ENCODE measurements at places on chromosomes 5 and 9.

- DNase-seq = no peak
Observed at GRCh38 chr5:150469718-150470469, 20.4 kb upstream of the RPS14 start.

DNA sequence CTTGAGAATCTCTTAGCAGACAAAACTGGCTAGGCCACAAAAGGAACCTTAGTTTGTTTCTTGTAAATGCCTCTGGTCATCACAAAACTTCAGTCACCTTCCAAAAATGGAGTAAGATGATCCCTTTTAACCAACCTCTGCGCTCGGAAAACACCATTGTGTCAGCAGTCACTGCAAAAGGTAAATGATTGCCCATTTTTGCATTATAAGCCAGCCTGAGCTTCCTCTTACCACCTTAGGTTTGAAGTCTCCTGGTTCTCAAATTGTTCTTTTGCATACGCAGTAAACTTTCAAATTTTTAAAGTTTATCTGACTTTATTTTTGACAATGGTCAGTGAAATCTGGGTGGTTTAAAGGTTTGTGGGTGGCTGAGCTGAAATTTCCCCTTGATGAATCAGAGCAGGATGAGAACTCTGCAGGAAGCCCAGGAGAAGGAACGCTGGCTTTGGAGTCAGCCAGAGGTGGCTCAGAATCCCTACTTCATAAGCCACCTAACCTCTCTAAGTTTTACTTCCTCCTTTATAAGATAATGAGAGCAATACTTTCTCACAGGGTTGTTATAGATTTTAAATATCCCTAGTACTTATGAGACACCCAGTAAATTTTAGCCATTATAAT lies 131.4 kb downstream of the MED10 start:
- no peak for DNase-seq

DNA sequence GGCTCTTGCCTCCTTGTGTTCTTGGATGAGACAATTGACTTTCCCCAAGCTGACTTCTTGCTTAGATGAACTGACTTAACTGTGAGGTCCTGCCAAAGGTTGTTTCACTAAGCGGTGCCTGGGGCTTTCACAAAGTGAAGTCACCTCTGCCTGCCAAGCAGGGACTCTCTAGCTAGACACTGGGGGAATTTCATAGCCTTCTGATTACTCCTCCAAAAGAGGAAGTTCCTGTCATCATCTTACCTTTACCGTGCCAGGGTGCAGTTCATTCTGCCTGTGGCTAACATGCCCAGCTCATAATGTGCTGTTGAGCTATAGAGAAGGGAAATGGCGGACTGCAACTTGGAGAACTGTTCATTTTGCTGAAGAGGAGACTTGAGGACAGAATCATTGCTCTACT lies 472.0 kb upstream of the WWC1 start:
- DNase-seq = no peak

DNA sequence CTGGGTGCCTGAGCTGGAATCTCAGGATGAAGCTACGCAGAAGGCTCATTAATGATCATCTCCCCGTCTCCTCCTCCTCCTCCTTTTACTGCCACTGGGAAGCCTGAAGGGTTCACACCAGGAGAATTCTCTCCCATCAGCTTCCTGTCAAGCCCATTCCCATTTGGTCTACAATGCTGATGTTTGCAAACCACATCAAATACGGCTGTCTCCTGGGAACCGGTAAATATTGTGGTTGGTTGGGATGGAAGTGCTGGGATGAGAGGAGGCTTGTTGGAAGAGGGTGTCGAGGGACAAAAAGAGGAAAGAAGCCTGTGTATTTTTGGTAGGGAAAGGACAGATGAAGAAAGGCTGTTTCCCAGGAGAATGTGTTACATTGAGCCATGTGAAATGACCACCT lies 13.2 kb upstream of the S1PR3 start:
- no peak for DNase-seq

GRCh38 chr5:165630261-165630778 lies 2124.9 kb downstream of the MAT2B start:
- DNase-seq = peak; percentile 86

GRCh38 chr9:115591584-115591984 lies 473.6 kb upstream of the TNC start:
- DNase-seq = peak; percentile 92

GRCh38 chr5:124104344-124104743 lies 592.4 kb downstream of the CSNK1G3 start:
- DNase-seq = no peak

DNA sequence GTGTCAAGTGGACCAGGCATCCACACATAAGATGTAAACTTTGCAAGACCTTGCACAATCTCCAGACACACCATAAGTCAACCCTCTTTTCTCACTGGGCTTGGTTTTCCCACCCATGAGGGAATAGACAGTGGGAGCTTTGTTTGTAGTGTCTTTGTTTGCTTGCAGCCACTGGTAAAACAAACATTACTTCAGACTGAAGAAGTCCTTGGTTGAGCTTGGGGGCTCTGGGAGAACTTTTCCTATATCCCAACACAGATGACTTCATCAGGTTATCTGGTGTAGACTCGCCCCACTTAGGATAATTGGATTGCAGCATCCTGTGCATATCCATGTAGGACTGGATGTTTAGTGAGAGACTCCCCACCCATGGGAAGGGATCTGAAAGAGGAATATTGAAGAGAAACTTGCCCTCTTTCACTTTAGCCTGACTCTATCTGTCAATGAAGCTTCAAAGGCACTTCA lies 11.5 kb upstream of the ADGRV1 start:
- no peak for DNase-seq

Measured in OCI-M1 (cell line).